Activated T-cell treated with anti-CD3 and anti-CD28 coated beads, Interleukin-2, amount 50 U/mL, for 48 hours (primary cell): ENCODE measurements at places on chromosomes 6 and 20.

- DNase-seq = no peak
These were observed 129.2 kb downstream of the TBX18 start for GRCh38 chr6:84635081-84635761.

DNA sequence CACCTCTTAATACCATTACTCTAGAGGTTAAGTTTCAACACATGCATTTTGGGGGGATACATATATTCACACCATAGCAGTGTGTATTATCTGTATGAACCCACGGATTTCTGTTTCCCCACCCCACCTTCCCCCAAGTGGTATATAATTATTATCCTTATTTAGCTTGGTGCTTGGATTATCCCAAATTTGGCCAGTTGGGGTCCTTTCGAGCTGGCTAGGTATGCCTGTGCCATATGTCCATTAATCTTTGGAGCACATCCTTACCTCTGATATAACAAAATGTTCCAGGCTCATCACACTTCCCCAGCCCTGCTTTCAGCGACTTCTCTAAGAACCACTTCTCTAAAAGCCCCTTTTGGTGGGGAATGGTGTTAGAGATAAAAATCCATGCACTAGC is 118.7 kb upstream of the MLIP start:
- DNase-seq = no peak

DNA sequence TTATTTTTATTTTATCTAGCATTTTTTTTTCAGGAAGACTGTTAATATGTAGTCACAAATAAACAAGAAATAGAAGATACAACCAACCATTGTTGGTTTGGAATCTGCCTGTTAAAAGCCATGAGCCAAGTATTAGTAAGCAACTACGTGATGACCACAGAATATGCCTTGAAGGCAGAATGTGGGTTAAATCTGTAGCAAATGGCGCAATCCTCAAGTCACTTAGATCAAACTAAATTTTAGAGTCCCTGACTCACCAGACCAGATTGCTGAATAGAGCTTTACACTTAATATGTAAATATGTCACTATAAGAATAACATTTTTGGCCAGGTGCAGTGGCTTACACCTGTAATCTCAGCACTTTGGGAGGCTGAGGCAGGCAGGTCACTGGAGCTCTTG is 800.1 kb upstream of the CITED2 start:
- DNase-seq = no peak

DNA sequence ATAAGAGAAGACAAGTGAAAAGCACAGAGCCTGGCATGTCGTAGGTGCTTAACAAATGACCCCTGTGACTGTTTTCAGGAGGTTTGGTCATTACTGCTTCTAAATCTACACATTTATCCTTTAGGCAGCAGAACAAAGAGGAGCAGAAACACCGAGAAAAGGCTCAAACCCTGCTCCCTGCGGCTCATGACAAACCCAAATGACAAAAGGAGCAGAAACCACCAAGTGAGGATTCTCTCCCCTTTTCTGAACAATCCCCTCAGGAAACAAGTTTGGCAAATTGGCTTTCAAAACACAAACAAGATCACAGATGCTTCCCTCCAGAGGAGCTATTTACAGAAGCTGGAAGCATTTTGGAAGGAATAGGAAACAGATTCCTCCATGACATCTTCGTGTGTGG is 15.8 kb upstream of the SIRPG start:
- DNase-seq = peak; percentile 36

GRCh38 chr20:59342023-59342957 is 41.9 kb downstream of the EDN3 start:
- no peak for DNase-seq

- DNase-seq = no peak
These were observed 100.4 kb downstream of the PXDC1 start for GRCh38 chr6:3650959-3651697.

- DNase-seq = no peak
These were observed 331 bp upstream of the UFL1 start for GRCh38 chr6:96521306-96521643.

DNA sequence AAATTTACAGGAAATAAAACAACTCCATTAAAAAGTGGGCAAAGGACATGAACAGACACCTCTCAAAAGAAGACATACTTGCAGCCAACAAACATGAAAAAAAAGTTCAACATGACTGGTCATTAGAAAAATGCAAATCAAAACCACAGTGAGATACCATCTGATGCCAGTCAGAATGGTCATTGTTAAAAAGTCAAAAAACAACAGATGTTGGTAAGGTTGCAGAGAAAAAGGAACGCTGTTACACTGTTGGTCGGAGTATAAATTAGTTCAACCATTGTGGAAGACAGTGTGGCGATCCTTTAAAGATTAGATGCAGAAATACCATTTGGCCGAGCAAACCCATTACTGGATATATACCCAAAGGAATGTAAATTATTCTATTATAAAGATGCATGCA is 858.0 kb upstream of the FLRT3 start:
- no peak for DNase-seq

DNA sequence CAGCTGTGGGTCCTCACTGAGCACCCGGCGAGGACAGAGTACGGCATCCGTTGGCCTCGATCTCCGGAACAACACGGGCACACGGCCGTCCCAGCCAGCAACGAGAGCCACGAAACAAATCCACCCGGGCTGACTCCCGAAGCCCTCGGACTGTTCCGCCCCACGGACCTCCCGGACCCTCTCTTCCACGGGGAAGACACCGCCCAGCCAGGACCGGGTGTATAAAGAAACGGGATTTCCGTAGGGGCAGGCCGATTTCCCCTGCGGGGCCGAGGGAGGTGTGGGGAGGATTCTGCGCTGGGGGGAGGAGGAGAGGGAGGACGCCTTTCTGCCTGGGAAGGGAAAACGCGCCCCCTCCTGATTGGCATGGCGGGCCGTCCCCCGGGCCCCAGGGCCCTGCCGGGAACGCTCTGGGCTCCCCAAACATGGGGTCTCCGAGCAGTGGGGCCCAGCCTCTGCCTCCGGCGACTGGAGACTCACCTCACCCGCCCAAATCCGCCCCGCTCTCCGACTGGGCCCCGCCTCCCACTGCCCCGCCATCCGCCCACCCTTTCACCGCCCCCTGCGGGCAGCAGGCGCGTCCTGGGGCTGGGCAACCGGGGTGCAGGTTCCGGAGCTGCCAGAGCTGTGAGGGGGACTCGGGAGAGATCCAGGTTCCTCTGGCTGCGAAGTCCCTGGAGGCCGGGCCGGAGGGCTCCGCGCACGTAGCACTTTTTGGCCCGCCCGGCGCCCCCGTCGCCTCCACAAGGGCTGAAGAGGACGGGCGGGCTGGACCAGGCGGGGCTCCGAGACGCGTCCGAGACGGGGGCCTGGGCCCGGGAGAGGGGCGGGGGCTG is 679 bp upstream of the PPDPF start:
- DNase-seq = peak; percentile 81
